ENCODE measurements at places on chromosomes 16 and 17.

DNA sequence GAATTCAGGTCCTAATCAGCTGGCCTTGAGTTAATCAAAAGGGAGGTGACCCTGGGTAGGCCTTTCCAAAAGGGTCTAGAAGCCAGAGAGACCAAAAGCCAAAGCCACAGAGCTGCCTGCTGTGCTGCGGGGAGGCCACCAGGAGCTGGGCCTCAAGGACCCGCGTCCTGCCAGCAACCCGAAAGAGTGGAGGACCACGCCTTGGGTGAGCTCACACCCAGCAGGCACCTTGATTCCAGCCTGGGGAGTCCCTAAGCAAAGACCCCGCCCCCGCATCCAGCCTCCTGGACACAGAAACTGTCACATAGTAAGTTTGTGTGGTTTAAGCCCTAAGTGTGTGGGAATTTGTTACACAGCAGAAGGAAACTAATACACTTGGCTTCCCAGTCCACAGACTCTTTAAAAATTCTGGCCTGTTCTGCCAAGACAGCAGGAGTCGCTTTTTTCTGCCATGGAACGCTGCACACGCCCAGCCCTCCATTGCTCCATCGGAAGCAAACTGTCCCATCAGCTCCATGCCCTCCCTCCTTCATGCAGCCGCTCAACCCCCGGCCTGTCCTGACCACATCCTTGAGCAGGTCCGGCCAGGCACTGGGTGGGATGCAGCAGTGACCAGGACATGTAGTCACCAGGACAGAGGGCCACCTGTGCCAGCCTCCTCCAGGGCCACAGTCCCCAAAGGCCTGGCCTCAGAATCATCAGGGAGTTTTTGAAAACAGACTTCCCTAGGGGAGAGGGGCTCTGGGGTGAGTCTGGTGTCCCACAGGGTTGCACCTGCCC is 20.9 kb upstream of the RASD1 start:
- no peak for DNase-seq

DNA sequence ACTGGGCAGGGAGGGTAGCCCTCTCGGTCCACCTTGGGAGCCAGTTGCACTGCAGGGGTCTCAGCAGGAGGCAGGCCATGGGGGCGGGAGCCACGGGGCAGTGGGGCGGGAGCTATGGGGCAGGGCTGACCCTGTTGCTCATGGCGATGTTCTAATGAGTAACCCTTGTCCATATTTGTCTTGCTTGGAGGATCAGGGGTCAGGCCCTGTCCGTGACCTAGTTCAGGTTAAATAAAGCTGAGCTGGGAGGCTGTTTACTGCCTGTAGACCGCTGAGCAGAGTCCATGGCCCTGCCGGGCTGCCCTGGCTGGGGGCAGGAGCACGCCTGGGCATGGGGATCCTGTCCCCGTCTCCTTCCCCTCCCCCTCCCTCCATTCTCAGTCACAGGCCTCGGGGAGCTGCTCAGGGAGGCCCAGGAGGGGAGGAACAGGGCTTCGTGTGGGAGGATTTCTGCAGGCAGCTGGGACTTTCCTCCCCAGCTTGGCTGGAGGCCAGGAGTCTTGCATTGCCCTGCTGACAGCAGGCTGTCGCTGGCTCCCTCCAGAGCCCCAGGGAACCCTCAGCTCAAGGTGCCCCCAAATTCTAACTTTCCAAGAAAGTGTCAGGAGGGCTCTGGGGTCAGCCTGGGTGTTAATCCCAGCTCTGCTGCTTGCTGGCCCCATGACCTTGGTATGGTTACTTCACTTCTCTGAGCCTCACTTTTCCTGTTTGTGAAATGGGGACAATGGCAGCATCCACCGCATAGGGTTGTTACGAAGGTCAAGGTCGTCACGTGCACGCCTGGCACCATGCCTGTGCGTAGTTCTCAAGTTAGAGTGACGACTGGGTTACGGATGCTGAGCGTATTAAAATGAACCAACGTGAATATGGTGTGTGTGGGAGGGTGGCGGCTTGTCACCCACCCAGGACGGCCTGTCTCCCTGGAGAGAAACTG is 6.1 kb upstream of the SERPINF2 start:
- no peak for DNase-seq

DNA sequence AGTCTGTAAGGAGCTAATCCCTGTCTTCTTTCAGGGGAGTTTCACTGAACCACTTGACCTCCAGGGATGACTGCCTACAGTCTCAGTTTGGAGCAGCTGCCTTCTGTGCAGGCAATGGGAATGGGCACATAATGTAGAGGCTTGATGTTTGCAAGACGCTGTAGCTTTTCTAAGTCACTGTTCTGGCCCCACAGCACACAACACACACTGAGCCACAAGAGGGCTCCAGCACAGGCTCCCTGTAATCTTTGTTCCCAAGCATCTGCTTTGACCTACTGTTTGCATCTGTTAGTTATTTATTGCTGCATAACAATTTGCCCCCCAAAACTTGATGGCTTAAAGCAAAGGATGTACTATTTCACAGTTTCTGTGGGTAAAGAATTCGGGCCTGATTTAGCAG is 419.0 kb upstream of the ASIC2 start:
- no peak for DNase-seq

DNA sequence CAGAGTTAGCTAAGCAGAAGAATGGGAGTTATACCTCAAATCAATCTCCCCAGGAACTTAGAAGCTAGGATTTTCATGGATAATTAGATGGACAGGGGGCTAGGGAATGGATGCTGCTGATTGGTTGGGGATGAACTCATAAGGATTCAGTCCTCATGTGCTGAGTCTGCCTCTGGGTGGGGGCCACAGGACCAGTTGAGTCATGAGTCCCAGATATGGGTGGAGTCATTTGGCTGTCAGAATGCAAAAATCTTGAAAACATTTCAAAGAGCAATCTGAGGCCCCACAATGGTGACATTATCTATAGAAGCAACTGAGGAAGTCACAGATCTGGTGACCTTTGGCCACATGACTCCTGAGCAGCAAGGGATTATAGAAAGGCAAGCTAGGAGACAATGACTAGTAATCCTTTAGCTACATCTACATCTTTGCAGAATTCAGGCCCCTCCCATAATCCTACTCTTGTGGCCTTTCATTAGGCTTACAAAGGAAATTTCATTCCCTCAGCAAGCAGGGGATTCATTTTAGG is 82.6 kb upstream of the CCL2 start:
- no peak for DNase-seq

DNA sequence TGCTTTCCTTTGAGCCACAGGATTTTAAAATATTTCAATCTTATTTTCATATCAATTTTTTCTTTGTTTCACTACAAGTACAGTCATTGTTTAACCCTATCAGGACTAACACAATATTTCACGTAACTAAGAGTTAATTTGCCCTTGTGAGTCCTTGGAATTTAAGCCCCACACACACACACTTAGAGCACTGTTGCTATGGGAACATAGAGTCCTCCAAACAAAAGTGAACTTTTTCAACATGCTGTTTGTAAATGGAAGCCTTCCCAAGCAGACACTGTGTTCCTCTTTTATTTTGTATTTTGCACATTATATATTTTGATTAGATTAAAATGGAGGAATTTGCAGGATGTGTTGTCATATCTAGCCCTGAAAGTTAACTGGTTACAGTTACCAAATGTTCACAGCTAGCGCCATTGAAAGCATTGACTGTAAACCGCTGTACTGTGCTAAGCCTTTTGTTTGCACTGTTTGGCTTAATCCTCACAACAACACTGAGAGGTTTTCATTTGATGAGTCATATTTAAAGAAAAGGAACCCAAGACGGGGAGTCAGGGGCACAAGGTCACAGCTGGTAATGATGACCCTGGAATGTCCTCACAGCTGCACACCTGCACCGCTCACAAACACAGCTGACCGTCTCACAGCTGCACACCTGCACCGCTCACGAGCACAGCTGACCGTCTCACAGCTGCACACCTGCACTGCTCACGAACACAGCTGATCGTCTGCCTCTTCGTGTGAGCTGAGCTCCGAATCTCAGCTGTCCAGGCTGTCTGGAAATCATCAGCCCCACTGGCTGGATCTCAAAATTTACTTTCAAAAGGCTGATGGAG is 6.3 kb downstream of the HSBP1 start:
- peak; percentile 28 for DNase-seq

DNA sequence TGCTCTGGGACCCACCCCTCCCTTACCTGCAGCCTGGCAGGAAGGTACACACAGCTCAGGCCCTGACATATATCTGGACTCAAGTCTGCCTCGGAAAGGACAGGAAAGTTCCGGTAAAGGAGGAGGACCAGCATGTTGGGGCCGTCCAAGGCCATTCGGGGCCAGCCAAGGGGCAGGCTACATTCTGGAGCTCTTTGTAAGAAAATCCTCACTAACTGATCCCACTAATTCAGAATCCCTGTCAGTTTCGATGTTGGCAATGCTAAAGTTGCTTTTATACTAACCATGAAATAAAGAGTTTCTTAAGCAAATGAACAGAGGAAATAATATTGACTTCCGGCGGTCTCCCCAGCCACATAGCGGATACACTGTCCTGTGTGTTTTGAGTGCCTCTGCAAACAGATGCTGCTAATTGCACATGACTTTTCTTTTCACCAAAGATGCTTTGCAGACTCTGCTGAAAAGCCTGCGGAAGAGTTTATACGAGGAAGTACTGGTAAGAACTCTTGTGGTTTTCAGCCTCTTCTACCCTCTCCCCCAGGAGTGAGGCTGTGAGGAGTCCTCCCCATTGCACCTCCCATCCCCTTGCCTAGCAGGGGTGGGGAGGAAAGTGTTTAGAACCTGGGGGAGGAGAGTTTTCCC is 54.8 kb downstream of the PLXDC1 start:
- DNase-seq = no peak

GRCh38 chr16:89144681-89145080 is 26.9 kb upstream of the CDH15 start:
- DNase-seq = no peak

GRCh38 chr17:73690676-73691075 is 46.4 kb upstream of the SDK2 start:
- no peak for DNase-seq

DNA sequence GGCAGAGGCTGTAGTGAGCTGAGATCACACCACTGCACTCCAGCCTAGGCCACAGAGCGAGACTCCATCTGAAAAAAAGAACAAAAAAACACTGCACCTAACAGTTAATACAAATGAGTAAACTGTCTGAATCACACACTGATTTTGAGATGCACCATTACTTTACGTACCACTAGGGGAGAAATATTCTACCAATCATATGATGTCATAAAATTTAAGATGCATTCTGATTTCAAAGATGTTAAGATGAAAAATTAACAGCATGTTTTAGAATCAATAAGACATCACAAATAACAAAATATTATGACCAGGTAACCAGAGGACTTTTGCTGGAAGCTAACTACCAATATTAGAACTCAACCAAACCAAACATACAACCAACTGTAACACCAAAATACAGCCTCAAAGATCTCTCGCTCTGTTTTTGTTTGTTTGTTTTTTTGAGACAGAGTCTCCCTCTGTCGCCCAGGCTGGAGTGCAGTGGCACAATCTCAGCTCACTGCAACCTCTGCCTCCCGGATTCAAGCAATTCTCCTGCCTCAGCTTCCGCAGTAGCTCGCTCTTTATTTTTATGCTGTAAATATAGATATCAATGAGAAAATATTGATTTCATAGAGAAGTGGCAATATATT is 31.6 kb downstream of the GLG1 start:
- no peak for DNase-seq

DNA sequence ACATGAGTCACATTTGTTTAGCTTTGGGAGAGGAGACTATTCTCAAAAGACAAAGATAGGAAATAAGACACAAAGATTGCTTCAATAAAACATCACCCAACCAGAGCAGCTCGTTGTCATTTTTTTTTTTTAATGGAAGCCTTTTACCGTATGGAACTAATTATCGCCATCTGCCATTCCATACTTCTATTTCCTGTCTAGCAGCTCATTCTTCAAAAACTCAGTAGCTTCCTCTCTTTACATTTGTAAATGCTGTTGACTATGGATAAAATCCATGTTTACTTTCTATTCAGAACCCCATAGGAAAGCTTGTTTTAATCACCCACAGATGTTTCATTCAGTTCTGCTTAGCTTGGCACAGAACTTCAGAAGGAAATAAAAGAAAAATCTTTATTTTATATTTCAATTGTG is 110.0 kb upstream of the PSMD7 start:
- DNase-seq = peak; percentile 27

DNA sequence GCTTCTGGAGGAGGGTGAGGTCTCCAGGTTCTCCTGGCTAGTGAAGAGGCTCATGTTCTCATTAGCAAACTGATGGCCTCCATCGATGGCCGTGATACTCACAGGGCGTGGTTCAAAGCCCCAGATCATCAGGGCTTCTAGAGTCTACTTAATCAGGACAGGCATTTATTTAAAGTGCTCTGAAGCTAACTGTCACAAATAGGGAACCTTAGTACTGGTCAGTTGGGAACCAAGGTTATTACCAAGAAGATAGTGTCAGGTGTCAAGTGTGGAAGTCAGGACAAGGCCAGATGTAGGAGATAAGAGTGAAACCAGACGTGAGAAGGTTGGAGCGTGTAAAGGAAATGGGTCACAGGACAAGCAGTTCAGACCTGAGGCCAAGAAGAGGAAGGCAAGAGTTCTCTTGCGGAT is 56.9 kb downstream of the PIGL start:
- no peak for DNase-seq

DNA sequence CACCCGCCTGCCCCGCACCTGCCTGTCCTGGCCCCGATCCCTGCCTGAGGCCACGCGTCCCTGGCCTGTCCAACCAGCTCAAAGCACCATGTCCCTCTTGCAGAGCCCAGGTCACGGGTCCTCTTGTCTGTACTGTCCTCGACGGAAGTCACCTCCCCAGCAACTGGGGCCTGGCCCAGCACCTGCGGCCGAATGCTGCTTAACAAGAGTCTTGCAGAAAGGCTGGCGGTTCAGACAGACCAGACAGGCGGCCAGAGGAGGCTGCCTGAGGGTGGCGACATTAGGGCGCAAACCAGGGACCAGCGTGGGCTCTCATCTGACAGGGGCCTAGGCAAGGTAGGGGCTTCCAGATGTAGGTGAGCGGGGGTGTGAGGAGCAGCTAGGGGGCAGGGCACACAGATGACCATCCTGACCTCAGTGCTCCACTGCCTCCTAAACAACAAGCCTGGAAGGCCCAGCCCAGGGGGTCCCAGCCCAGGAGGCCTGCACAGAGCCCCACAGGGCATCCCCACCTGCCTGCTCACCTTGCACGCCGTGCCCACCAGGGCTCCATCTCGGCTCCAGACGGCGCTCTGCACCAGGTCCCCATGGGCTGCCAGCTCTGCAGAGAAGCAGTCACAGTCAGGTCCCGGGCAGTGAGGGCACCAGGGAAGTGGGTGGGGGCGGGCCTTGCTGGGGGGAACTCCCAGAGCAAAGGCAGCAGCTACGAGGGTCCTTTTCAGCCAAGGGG is 11.3 kb downstream of the CORO7 start:
- no peak for DNase-seq

GRCh38 chr17:18033442-18034099 is 5.4 kb downstream of the ATPAF2 start:
- peak; percentile 60 for DNase-seq

DNA sequence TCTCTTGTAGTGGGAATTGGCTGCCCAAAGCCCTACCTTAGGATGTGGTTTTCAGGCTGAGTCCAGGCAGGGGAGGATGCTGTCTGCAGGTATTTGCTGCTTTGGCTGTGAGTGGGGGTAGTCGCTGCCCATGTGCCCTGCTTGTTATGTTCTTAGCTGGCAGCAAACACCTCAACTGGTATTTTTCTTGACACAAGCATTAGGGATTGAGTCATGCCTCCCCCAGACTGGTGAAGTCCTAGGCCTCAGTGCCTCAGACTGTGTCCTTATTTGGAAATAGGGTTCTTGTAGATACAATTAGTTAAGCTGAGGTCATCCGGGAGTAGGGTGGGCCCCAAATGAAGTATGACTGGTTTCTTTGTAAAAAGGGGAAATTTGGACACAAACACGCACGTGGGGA is 808.3 kb upstream of the EEF2KMT start:
- DNase-seq = no peak

- DNase-seq = no peak
Observed at GRCh38 chr16:28292731-28293600, 641 bp downstream of the SBK1 start.

- no peak for DNase-seq
Observed at GRCh38 chr16:21208446-21209230, 2.7 kb downstream of the ZP2 start.

All from non-pigmented ciliary epithelial cell (primary cell).